MG63 (cell line): ENCODE measurements at places on chromosomes 5 and 9. TPM values are rescaled to one million over a fixed set of nuclear protein-coding genes. Genes with fewer than 3 reads are reported as not detected.

The CEL gene
- 1.0 TPM in 1 of 2 replicates, not detected in the other for total RNA-seq

DNA sequence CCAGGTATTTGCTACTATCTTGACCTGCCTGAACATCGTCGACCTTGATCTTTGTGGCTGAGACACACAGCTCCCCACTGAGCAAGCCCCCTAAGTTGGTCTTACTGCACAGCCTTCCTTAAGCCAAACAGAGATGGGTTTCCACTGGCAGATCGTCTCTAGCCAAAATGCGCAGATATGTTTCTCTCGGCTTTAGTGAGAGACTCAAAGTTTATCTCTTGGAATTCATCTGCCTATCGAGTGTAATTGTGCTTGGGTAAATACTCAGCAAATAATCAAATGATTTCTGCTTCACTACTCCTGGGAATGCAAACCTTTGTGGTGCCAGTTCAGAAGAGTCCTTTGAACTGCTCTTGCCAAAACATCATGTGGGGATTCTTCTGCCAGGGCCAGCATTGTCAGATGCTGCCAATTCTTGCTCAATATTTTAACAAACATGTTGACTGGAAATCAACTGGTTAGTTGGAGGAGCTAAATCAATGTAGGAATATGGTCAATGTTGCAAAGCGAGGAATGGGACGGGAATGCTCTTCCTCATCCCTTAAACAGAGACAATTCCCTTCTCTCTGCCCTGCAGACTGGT is 141.2 kb upstream of the SLC28A3 start:
- DNase-seq = peak; percentile 48

DNA sequence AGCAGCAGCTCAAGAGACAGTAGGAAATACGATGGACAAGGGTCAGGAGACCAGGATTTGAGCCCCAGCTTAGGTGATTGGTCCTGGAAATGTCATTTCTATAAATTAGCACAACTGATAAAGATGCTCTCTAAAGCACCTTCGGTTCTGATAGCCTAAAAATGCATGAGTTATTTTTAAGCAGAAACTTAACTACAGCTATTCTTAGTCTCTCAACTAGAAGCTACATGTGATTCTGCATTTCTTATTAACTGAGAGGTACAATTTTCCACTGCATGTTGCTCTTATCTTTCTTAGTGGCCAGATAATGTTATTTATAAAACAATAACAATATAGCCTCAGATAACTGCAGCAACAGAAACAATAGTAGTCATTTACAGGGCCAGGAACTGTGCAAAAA is 136.4 kb downstream of the GRIA1 start:
- DNase-seq = no peak

GRCh38 chr5:97276474-97277120 is 93.5 kb upstream of the RIOK2 start:
- no peak for DNase-seq

- DNase-seq = peak; percentile 80
These were observed 128.3 kb downstream of the MARCHF11 start for GRCh38 chr5:16051246-16051755.

DNA sequence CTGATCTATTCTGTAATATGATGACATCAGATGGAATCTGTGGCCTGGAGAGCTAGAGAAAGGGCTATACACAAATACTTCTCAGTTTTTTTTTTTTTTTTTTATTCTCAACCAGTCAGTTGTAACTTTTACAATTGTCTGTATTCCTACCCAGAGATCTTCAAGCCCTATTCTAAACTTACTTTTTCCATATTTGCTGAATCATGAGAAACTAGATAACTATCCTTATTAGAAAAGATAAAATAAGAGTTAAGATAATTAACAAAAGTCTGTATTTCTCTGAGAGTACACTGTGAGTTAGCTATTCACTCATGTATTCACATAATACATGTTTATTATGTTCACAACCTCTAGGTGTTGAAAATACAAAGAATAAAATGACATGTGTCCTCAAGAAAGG is 1575.9 kb downstream of the EFNA5 start:
- DNase-seq = no peak

- no peak for DNase-seq
These were observed 2.0 kb upstream of the NSD1 start for GRCh38 chr5:177131352-177132135.

GRCh38 chr9:88995627-88996026 is 4.4 kb downstream of the S1PR3 start:
- no peak for DNase-seq

- no peak for DNase-seq
These were observed 499.2 kb upstream of the COX7C start for GRCh38 chr5:86118542-86118941.

DNA sequence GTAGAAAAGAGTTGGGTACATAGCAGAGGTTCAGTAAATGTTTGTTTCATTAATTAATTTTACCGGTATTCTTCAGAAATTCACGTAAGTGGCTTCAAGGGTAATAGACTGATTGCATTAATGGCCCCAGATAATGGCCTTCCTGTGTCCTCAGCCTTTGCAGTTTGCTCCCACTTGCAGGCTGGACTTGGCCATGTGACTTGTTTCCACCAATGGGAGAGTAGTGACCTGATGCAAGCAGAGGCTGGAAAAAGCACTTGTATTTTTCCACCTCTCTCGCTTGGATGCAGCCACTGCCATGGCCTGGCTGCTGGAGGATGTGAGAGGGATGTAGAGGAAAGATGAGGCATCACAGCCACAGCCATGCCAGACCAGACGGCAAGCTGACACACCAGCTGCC is 480.9 kb downstream of the CDK5RAP2 start:
- peak; percentile 5 for DNase-seq

DNA sequence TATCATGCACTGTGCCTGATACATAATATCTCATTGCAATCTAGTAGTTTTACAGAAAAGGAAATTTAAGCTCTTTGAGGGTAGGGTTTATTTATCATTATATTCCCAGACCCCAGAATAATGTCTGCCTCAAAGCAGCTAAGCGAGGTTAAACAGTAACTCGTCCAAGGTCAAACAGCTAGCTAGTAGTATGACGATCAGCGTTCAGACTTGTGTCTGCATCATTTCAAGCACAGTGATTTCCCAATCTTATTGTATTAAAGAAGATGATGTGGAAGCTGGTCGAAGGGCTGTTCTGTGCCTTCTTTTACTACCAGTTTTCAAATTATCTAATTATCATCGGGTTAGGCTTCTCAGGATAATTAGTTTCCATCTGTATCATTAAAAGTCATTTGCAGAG is 55.1 kb upstream of the NFIB start:
- no peak for DNase-seq

The NR4A3 gene
- not detected in 2 replicates for total RNA-seq

DNA sequence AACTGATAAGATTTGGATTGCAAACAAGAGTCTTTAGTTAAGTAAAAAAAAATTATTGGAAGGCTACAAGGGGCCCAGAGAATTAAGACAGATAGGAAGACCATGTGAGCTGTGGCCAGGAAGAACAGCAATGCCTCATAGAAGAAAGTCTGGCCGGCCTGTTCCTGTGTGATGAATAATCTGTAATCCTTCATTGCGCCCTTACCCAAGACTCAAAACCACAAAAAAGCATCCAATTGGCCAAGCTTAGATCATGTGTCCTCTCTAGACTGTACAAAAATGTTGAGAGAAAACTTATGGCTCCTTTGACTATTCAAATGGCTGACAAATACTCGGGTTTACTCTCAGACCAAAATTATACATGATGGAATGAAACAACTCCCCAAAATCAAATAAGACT is 1383.5 kb downstream of the PTPRD start:
- no peak for DNase-seq

DNA sequence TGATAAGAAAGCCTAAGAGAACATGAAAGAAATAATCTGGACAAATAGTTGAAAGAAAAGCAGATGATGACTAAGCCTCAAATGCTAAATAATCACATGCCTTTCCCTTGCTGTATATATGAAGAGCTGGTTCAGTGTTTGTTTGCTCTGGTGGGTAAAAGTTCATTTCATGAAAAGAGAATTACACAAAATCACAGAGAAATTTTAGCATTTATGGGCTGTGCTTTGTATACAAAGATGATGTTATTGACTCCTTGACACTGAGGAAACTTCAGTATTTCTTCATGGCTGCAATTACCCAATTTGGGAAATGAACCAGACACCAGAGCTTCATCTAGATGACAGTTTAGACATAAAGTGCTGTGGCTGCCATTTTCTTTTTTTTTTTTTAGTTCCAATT is 527.2 kb downstream of the NR2F1-AS1 start:
- no peak for DNase-seq

DNA sequence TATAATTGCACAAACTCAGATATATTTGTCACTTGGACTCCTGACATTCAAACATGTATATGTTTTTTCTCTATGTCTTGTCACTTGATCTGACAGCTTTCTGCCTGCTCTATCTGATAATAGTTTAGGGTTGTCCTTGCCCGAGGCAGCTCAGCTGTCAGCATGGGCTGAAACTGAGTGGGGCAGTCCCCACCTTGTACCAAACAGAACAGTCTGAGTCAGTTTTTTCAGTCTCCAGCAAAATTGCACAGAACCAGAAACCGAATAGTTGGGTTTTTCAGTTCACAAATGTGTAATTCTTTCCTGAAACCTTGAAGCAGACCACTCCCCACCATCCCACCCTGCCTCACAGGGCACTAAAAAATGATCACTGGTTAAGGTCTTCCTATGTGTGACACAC is 9.5 kb upstream of the HAND1 start:
- DNase-seq = no peak

The PCDHB7 gene
- 0.46 TPM in 1 of 2 replicates, not detected in the other for total RNA-seq

The PKD2L2 gene
- total RNA-seq = not detected in 2 replicates

The GPR150 gene
- total RNA-seq = not detected in 2 replicates

- DNase-seq = peak; percentile 5
These were observed 415 bp downstream of the XRCC4 start for GRCh38 chr5:83077662-83078261.

The RNF183 gene
- total RNA-seq = not detected in 2 replicates

DNA sequence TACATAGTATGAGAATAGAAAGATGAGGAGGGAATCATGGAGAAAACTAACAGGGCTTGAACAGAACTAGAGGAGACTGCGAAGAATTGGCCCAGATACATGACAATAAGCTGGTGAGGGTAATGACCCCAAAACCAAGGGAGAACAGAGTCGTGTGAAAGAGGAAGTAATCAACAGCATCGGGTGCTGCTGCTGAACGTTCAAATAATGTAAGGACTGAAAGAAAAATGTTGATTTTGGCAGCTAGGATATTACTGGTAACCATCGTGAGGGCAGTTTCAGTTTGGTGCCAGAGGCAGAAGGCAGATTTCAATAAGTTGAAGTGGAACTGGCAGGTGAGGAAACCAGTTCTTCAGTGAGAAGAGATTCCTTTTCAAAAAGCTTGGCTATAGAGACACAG is 66.8 kb upstream of the SMC2 start:
- DNase-seq = no peak

GRCh38 chr5:41763081-41763480 is 107.1 kb downstream of the OXCT1 start:
- DNase-seq = peak; percentile 46

- no peak for DNase-seq
These were observed 66.1 kb downstream of the PTPDC1 start for GRCh38 chr9:94150279-94150828.

DNA sequence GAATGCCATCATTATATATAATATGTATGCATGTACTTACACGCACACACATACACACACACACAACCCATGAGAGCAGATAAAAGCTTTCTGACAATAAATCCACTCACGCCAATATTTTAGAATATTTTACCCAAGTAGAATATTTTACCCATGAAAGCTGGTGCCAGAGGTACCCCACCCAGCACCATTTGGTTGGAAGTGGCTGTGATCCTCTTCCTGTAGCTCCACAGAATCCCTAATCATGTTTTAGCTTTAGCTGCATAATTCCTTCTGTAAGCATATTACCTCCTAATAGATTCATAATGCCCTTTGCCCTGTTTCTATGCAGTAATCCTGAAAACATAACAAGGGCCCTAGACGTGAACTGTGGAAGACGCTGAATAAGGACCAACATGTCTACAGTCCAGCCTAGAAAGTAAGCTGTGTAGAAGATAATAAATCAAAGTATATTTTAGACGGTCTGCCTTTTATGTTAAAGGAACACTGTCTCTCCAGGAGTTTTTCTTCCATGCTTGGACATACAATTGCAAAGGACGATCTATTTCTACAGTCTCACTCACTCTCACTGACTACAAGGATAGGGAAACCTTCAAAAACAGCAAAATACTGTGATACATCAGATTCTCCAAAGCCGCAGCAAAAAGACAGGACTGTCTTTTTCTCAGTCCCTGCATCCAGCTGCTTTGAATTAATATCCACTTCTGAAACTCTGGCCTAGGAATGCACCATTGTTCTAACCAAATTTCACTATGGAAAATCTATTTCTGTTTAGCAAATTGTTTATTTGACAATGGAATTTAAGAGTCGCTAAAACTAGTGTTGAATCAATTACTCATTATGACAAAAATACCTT is 98.2 kb downstream of the USP20 start:
- no peak for DNase-seq

GRCh38 chr9:34519321-34520020 is 3.3 kb downstream of the ENHO start:
- DNase-seq = no peak

DNA sequence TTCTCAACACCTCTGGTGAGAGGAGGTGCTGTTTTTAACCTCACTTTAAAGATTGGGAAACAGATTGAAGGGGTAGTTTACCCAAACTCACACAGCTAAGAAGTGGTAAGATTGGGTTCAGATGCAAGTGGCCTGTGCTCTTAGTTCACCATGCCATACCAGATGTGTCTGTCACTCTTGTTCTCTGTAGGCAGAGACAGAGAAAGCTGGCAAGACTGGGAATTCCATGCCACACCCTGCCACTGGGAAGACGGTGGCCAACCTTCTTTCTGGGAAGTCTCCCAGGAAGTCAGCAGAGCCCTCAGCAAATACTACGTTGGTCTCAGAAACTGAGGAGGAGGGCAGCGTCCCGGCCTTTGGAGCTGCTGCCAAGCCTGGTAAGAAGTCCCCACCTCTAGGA is 11.0 kb downstream of the TCOF1 start:
- no peak for DNase-seq

DNA sequence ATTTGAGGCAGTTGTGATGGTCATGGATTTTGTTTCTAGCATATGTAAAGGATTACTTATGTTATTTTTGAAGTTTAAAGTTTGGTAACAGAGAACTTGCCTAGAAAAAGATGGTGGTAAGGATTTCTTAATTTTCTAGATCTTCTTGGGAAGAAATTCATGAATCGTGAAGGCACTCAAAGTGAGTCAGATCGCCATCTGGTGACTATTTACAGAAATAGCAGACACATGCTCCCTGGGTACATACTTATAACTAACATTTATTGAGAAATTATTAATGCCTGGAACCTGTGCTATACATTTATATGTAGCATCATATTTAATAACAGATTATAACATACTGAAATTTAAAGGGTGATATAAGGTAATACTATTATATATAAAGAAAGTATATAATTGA is 299.7 kb downstream of the IZUMO3 start:
- no peak for DNase-seq

- no peak for DNase-seq
These were observed 25.9 kb downstream of the BRINP1 start for GRCh38 chr9:119343059-119343990.

- peak; percentile 85 for DNase-seq
These were observed at the start of gene SLC2A6 for GRCh38 chr9:133478851-133479711. SLC2A6 (minus strand) TSS chr9:133479099; CDS start chr9:133479059, 40 bp downstream.

The MCCC2 gene
- 31.9 and 78.4 TPM in 2 replicates for total RNA-seq
